ENCODE measurements at places on chromosomes 1 and 21.

- no peak for DNase-seq
Observed at GRCh38 chr1:171480035-171480434, 5.3 kb upstream of the PRRC2C start.

DNA sequence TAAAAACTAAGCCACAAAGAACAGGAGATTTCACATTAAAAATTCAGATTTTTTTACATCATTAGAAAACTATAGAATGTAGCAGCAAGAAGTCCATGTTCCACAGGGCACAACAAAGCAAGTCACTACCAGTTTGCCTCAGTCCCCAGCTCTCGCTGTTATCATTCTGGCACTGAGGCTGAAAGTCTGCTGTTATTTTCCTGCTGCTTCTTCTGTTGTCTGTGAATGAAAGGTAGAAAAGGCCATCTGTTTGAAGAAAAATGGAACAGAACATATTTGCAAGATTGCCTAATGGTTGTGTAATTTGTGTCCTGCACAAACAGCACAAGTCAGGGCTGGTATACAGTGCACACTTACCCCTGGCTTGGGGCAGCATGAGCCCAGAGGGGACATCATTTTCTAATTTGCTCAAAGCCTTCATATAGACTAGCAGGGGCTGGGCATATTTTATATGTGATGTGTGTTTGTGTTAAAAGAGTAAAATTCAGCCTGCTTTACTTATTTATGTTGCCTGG, 105.6 kb upstream of the COG2 start:
- no peak for DNase-seq

GRCh38 chr1:37797750-37798345, 4.2 kb downstream of the MANEAL start:
- DNase-seq = no peak

DNA sequence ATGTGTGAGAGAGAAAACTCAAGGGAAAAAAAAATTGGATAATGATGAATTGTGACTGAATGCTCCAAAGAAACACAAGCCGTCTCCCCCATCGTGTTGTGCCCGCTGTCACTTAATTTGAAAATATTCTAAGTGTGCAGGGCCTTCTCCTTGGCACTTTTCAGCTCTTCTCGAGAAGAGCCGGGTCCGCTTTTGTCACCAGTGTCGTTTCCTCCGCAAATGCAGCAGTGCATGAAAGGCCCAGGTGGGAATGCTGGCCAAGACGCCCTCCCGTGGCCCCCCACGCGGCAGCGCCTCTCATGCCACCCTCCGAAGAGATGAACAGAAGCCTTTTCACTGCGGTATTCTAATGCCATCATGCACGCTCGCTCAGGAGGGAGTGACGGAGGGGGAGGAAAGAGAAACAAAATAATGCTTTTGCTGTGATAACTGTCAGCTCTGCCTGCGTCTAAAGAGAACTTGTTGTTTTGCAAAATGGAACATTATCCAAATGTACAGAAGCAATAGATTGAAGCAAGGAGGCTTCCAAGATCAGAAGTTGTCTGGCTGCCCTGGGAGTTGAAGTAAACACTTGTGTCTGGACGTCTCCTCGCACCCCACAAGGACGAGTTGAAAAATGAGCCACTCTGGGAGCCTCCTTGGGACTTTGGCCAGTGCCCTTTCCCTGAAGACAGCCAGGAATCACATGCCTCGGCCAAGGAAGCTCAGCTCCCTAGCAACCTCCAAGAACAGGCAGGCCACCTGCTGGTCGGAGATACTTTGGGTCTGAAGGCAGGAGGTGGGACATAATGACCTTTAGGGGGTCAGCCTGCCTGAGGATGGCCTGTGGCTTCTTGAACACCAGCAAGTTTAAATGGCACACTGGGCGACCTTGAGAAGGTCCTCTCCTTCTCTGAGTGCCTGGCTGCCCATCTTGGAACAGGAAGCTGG, 166.1 kb upstream of the ZC3H12A start:
- no peak for DNase-seq

DNA sequence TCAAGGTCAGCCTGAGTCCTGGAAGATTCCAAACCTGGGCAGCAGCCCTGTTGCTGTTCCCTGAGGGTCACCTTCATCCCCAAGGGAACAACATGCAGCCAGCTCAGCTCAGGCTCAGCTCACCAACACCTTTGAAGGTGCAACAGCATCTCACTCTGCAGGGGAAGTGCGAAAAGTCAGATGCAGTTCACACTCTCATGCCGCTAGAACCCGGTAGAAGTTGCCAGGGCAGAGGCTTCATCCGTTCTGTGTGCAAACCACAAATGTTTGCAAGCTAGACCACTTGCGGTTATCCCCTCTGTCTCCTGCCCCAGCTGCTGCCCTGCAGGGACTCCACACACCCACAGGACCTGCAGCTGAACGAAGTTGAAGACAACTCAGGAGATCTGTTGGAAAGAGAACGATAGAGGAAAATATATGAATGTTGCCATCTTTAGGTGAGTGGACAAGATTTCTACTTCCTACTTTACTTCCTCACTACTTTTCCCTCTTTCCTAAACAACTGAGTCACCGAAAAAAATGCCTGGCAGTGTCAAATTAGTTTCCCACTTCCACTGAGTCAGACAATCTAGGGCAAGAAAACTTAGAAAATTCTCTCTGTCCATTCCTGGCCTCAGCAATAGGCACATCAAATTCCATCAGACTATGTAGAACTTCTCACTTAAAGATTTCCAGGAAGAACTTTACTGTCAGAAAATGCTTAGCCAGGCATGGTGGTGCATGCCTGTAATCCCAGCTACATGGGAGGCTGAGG, 1.8 kb upstream of the FCRL6 start:
- DNase-seq = no peak

GRCh38 chr1:113178522-113178921, 105.5 kb downstream of the LRIG2 start:
- no peak for DNase-seq
